ENCODE measurements at places on chromosomes 12 and 14. TPM values are rescaled to one million over a fixed set of nuclear protein-coding genes. Genes with fewer than 3 reads are reported as not detected.

FAM222A gene
- total RNA-seq, result 2.5 TPM

GRCh38 chr14:100988411-100988900 lies 84.9 kb upstream of the RTL1 start:
- no peak for DNase-seq
- no peak overlapping the region for H3K27ac ChIP-seq
- H3K36me3 ChIP-seq, result no peaks in the 10 kb centered on the region
- no peaks in the 10 kb centered on the region for H3K27me3 ChIP-seq

GRCh38 chr12:95767703-95768102 lies 22.9 kb downstream of the NTN4 start:
- H3K27me3 ChIP-seq, result no peaks in the 10 kb centered on the region
- peaks cover 7% of the 10 kb centered on the region for H3K4me1 ChIP-seq
- H3K27ac ChIP-seq, result no peak overlapping the region

- DNase-seq, result no peak
- H3K27me3 ChIP-seq, result no peaks in the 10 kb centered on the region
- no peak overlapping the region for H3K27ac ChIP-seq
- H3K4me1 ChIP-seq, result no peaks in the 10 kb centered on the region
- no peak overlapping the region for H3K4me3 ChIP-seq
Observed at GRCh38 chr12:103880299-103881142, 39.5 kb upstream of the NT5DC3 start.

- no peaks in the 10 kb centered on the region for H3K4me1 ChIP-seq
- no peak overlapping the region for H3K27ac ChIP-seq
- DNase-seq, result no peak
- no peaks in the 10 kb centered on the region for H3K27me3 ChIP-seq
- no peaks in the 10 kb centered on the region for H3K36me3 ChIP-seq
- H3K4me3 ChIP-seq, result no peak overlapping the region
Observed at GRCh38 chr14:26873362-26873960, 275.6 kb upstream of the NOVA1 start.

DNA sequence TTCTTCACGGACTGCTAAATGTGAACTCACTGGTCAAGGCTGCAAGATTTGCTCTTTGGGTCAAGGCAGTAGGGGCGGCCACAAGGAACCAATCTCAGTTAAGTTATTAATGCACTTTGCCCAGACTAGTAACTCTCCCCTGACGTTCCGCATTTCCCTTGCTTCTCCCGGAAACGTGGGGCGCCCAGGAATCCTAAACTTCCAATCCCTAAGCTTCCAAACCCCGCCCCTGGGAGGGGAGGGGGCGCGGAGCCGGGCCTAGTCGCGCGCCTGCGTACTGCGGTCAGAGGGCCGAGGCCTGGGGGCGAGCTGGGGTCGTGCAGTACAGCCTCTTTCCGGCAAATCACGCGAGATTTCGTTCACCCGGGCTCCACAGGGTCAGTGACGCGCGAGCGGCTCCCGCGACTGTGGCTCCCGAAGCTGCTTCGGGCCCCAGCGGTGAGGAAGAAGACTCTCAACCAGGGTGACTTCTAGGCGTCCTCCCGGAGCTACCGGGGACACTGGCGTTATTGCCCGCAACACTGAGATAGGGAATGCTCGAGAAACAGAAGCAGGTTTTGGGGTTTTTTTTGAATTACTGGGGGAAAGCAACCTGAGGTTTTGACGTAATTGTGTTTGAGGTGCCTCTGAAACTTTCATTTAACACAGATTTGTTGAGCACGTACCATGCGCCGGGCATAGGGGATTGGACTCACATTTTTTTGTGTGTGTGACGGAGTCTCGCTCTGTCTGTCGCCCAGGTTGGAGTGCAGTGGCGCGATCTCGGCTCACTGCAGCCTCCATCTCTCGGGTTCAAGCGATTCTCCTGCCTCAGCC lies at the start of gene PTGR2:
Gene PTGR2, plus strand, starts transcription at position 265 of the 816 bp plus-strand sequence. CDS start 7,032 bp downstream, outside the sequence.
- H3K27ac ChIP-seq, result peak within 1 kb of the TSS; percentile 90
- no peaks in the 10 kb centered on the region for H3K27me3 ChIP-seq
- DNase-seq, result peak; percentile 95
- H3K4me3 ChIP-seq, result peak within 1 kb of the TSS; percentile 74
- no peaks in the 10 kb centered on the region for H3K36me3 ChIP-seq

DNA sequence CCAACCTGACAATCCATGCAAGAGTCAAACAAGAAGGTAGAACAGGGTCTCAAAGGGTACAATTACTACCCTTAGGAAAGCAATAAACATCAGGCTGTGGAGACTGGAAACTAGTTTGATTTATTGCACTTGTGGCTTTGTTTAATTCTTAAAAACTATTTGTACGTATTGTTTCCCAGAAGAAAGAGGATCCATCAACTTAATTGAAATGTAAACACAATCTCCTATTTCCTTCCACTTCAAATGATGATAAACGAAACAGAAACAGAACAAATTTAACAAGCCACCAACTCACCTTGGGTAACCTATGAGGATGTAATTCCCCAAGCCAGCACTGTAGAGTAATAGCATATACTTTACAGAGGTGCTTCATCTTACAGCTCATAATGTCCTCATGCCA lies 8.0 kb downstream of the STXBP6 start:
- H3K4me1 ChIP-seq, result no peaks in the 10 kb centered on the region
- no peaks in the 10 kb centered on the region for H3K27me3 ChIP-seq
- DNase-seq, result no peak
- no peak overlapping the region for H3K4me3 ChIP-seq
- no peaks in the 10 kb centered on the region for H3K36me3 ChIP-seq
- H3K27ac ChIP-seq, result no peak overlapping the region

- H3K27ac ChIP-seq, result no peak overlapping the region
- no peak for DNase-seq
- H3K36me3 ChIP-seq, result no peaks in the 10 kb centered on the region
- H3K4me1 ChIP-seq, result no peaks in the 10 kb centered on the region
- no peaks in the 10 kb centered on the region for H3K27me3 ChIP-seq
Observed at GRCh38 chr12:66397574-66398290, 95.4 kb downstream of the HELB start.

GRCh38 chr12:78871566-78871965 lies 7.0 kb downstream of the SYT1 start:
- H3K4me1 ChIP-seq, result no peaks in the 10 kb centered on the region
- no peak overlapping the region for H3K27ac ChIP-seq
- no peak overlapping the region for H3K4me3 ChIP-seq
- H3K36me3 ChIP-seq, result no peaks in the 10 kb centered on the region
- no peaks in the 10 kb centered on the region for H3K27me3 ChIP-seq

DNA sequence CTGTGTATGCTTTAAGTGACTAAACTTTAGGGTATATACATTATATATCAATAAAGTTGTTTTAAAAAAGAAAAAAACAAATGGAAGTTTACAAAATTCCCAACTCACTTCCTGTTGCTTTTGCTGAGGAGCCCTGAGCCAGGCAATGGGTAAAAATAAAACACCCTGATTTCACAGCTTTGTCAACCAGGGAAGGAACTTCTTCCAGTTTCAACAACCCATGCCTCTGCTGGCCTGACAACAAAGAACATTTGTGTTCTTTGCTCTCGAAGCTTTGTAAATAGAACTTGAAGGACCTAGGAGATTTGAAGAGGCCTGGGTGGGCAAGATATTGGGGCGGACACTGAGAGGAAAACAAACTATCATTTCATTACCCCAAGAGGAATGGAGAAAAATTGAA lies 141.2 kb upstream of the NOS1 start:
- no peaks in the 10 kb centered on the region for H3K27me3 ChIP-seq
- no peak overlapping the region for H3K4me3 ChIP-seq
- H3K27ac ChIP-seq, result no peak overlapping the region
